ENCODE measurements at places on chromosomes 3 and 15. TPM values are rescaled to one million over a fixed set of nuclear protein-coding genes. Genes with fewer than 3 reads are reported as not detected.

GRCh38 chr3:177071496-177072156 lies 125.7 kb downstream of the TBL1XR1 start:
- no peaks in the 10 kb centered on the region for H3K4me1 ChIP-seq
- no peak overlapping the region for H3K4me3 ChIP-seq
- DNase-seq = no peak
- no peaks in the 10 kb centered on the region for H3K36me3 ChIP-seq
- no peaks in the 10 kb centered on the region for H3K27me3 ChIP-seq
- H3K27ac ChIP-seq = no peak overlapping the region

DNA sequence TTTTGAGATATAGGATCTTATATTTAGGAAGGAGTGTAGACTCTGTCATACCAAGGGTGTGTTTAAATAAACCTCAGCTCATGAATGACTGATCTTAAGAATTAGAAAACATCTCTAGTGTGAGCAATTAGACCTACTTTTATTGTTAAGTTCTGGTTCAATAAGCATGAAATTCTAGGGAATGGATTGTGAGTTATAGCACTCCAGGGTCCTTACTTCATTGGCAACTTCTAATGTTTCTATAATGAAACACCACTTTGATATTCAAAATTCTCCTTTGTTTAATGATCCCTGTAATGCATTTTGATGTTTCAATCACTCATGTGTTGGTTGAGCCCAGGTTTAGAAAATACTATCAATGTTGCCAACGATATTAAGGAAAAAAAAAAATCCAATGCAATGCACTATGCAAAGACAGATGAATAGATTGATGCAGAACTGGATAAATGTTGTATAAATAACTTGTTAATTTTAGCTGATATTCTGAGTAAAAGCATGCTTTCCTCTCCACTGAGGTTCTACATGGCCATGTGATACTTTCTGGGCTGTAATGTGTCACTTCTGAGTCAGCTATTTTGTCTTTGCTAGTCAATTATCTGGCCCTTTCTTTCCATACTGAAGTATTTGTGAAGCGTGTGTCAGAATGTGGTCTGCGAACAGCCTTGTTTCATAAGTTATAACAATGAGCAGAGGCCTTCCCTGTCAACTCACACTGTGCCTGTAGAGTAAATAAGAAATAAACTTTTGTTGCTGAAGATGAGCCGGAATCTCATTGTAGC lies 1035.9 kb downstream of the PLOD2 start:
- H3K27me3 ChIP-seq = no peaks in the 10 kb centered on the region
- H3K36me3 ChIP-seq = no peaks in the 10 kb centered on the region
- no peak overlapping the region for H3K4me3 ChIP-seq

GRCh38 chr15:88187195-88187594 lies 69.3 kb downstream of the NTRK3 start:
- H3K4me3 ChIP-seq = no peak overlapping the region
- no peaks in the 10 kb centered on the region for H3K4me1 ChIP-seq
- no peak for DNase-seq
- H3K27me3 ChIP-seq = no peaks in the 10 kb centered on the region
- H3K36me3 ChIP-seq = no peaks in the 10 kb centered on the region

- DNase-seq = no peak
- H3K27ac ChIP-seq = no peak overlapping the region
- no peaks in the 10 kb centered on the region for H3K27me3 ChIP-seq
- no peak overlapping the region for H3K4me3 ChIP-seq
- no peaks in the 10 kb centered on the region for H3K4me1 ChIP-seq
Observed at GRCh38 chr3:25817107-25817506, 27.2 kb downstream of the OXSM start.

GRCh38 chr3:11552289-11553264 lies 91.1 kb downstream of the VGLL4 start:
- peaks cover 24% of the 10 kb centered on the region for H3K36me3 ChIP-seq
- H3K4me3 ChIP-seq = no peak overlapping the region

DNA sequence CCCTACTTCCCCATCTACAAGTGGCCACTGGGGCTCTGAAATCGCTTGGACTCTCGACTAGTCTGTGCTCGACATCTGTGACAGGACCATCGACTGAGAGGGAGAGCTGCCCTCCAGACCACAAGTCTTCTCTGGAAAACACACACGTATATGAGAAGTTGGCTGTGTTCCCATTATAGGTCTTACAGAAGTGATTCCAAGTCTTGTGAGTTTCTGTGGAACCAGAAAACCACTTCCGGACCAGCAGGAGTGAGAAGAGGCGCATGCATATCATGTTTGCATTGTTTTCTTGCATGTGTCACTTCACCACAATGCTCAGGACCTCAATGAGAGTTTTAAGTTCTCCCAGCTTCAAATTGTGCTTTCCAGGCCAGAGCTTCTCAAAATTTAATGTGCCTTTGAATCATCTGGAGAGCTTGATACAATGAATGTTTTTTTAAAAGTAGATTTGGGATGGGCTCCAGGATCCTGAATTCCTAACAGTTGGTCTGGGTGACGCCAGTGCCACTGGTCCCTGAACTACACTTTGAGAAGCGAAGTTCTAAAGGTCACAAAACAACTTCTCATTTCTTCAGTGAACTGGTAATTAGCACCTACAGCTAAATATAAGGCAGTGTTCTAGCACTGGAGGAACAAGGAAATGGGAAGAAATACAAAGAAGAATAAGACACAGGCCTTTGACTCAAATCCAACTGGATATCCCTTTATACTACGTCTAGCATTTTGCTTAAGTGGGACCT lies 15.7 kb downstream of the LIPC start:
- H3K27me3 ChIP-seq = no peaks in the 10 kb centered on the region
- no peak for DNase-seq
- H3K36me3 ChIP-seq = no peaks in the 10 kb centered on the region
- H3K4me3 ChIP-seq = no peak overlapping the region

DNA sequence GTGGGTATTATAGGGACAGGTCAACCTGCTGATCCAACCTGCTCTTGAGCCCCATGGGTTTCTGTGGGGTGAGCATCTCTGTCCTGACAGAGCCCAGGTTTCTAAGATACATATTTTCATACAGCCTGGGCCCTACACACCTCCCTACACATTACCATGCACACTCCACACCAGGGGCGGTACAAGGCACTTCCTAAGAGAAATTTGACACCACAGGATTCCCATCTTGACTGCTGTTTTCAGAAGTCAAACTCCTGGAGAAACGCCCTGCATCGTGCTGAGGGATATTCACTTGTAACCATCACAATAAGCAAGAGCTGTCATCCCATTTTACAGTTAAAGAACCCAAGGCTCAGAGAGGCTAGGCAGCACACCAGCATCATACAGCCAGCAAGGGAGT lies 50.1 kb downstream of the NUP210 start:
- H3K36me3 ChIP-seq = no peaks in the 10 kb centered on the region
- no peaks in the 10 kb centered on the region for H3K4me1 ChIP-seq
- H3K27me3 ChIP-seq = no peaks in the 10 kb centered on the region
- H3K4me3 ChIP-seq = no peak overlapping the region
- H3K27ac ChIP-seq = no peak overlapping the region

GRCh38 chr3:127170814-127171213 lies 22.1 kb upstream of the PRR23E start:
- H3K4me3 ChIP-seq = no peak overlapping the region
- no peak overlapping the region for H3K27ac ChIP-seq
- H3K36me3 ChIP-seq = no peaks in the 10 kb centered on the region
- DNase-seq = peak; percentile 62
- no peaks in the 10 kb centered on the region for H3K4me1 ChIP-seq

DNA sequence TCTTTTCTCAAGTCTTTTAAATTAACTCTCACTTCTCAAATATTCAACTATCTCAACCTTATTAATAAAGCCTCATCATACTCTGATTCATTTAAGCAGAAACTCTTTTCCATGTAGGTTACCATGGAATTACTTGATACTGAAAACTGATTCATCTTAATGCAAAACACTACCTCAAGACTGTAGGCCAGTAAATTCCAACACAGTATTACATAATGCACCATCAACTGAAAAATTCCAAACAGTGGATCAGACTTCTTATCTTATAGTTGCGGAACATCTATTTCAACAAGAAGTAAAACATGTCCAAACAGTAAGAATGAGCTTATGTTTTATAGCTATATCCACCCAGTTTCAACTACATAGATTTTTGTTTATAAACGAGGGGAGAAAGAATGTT lies 124.5 kb downstream of the PEAK1 start:
- no peak overlapping the region for H3K27ac ChIP-seq
- no peaks in the 10 kb centered on the region for H3K36me3 ChIP-seq
- no peaks in the 10 kb centered on the region for H3K27me3 ChIP-seq
- DNase-seq = no peak
- no peaks in the 10 kb centered on the region for H3K4me1 ChIP-seq

DNA sequence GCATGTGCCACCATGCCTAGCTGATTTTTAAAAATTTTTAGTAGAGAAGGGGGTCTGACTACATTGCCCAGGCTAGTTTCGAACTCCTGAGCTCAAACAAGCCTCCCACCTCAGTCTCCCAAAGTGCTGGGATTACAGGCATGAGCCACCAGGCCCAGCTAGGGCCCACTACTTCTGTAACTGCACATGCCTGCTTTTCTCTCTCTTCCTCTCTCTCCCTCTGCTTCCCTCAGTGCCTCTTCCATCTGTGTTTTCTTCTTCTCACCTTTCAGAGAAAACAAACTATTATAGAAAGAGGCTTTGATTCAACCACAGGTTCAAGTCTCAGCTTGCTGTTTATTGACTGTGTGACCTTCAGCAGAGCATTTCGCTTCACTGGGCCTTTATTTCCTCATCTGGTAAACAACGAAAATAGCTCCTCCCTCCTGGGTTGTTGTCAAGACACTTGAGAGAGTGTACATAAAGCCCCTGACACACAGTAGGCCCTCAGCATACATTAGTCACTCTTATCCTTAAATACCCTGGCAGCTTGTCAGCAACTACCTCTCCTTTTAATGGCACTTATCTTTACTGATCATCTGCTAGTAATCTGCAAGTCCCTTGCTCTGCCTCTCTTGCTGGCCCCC lies 10.2 kb downstream of the TADA3 start:
- H3K27me3 ChIP-seq = no peaks in the 10 kb centered on the region
- no peak overlapping the region for H3K4me3 ChIP-seq
- H3K27ac ChIP-seq = no peak overlapping the region
- DNase-seq = no peak
- peaks cover 68% of the 10 kb centered on the region for H3K36me3 ChIP-seq

DNA sequence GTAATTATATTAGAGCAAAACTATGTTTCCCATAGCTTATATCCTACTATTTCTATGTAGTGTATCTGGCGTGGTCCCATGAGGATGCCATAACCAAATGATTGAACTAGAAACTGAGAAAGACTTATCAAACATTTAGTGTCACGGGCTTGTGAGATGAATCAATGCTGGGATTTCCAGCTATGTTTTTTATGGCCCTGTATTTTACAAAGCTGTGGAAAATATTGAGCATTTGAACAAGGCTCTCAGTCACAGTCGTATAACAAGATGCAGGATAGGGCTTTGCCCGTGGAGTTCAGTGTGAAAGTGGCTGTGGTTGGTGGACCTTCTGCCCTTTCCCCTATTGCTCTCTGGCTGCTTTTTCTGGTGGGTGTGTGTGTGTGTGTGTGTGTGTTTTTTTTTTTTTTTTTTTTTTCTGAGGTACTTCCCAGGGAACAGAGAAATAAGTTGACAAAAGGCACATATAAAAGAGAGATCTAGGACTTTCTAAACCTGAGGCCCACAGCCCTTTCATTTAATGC lies 60.7 kb downstream of the CACNA1D start:
- H3K4me3 ChIP-seq = no peak overlapping the region
- no peak for DNase-seq
- H3K36me3 ChIP-seq = no peaks in the 10 kb centered on the region

DNA sequence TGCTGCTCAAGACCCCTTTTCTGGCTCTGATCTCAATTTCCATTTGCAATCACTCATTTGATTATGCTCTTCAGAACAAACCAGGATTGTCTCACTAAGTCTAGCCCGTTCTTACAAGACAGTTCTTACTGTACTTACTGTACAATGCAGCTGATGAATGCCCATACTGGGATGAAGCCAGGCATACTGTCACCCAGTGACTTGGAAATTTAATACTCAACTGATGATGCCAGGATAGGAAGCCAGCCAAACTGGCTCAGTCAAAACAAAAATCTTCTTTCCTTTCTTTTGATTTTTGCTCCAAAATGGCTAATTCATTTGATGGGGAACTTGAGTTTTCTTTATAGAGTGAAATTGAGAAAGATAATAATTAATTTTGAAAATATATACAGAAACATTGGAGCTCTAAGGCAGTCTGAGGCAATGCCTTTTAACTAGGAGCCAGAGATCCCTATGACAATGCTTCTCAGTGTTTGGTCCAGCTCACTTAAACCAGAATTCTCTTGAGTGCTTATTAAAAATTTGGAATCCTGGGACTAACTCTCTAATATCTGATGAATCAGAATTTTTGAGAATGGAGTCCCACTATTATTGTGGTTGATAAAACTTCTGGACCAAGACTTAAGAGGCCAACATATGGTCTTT lies 265.6 kb upstream of the THBS1 start:
- H3K4me1 ChIP-seq = no peaks in the 10 kb centered on the region
- H3K36me3 ChIP-seq = no peaks in the 10 kb centered on the region
- H3K27me3 ChIP-seq = no peaks in the 10 kb centered on the region
- no peak overlapping the region for H3K27ac ChIP-seq

DNA sequence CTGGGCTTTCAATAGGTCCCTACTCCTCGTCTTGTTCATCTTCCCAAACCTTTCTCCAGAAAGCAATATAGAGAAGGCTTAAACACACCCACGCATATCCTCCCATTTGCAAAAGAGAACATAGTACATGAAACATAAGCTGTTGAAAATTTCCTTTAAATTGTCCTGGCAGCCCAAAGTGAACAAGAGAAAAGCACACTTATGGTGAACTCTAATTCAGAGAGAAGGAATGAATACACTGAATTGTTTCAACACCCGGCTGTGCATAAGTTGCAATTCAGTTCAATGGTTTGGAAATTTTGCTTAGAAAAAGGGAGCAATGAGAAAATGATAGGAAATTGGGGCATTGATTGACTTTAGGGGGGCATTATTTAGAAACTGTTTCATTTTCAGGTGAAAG lies 202.6 kb downstream of the TIGIT start:
- DNase-seq = no peak
- H3K4me3 ChIP-seq = no peak overlapping the region
- peaks cover 17% of the 10 kb centered on the region for H3K4me1 ChIP-seq
- no peaks in the 10 kb centered on the region for H3K36me3 ChIP-seq
- H3K27me3 ChIP-seq = no peaks in the 10 kb centered on the region

Gene PLSCR5
- not detected for total RNA-seq

Gene ERC2
- 1.4 TPM for total RNA-seq

Gene OCA2
- 0.55 TPM for total RNA-seq

Gene LRIG1
- 56.2 TPM for total RNA-seq

Gene CCR8
- total RNA-seq = not detected

Gene C3orf22
- total RNA-seq = not detected

Gene LTK
- 15.1 TPM for total RNA-seq

Gene PP2D1
- total RNA-seq = not detected

Gene UROC1
- not detected for total RNA-seq
